MG63 (cell line): ENCODE measurements at places on chromosomes 1 and 21. TPM values are rescaled to one million over a fixed set of nuclear protein-coding genes. Genes with fewer than 3 reads are reported as not detected.

LCE2B gene
- not detected in 2 replicates for total RNA-seq

- no peak for DNase-seq
Measured at GRCh38 chr1:205256951-205257625, 29.3 kb downstream of the TMCC2 start.

GRCh38 chr1:72942008-72942407 is 659.7 kb upstream of the NEGR1 start:
- no peak for DNase-seq

GRCh38 chr1:173903827-173904531 is 13.1 kb downstream of the SERPINC1 start:
- no peak for DNase-seq

GRCh38 chr1:4650481-4650880 is 3.9 kb upstream of the AJAP1 start:
- DNase-seq = peak; percentile 88

DNA sequence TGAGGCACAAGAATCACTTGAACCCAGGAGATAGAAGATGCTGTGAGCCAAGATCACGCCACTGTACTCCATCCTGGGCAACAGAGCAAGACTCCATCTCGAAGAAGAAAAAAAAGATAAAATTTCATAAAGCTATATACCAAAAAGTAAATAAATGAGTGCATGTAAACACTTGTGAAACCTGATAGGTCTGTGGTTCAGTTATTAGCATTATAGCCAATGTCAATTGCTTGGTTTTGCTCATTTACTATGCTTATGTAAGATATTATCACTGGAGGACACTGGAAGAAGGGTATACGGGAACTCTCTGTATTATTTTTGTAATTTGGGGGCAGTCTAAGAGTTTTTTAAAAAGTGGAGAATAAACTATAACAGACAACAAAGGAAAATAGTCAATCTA is 17.7 kb upstream of the TAL1 start:
- no peak for DNase-seq

GRCh38 chr1:167708940-167709389 is 12.8 kb upstream of the MPZL1 start:
- no peak for DNase-seq

DNA sequence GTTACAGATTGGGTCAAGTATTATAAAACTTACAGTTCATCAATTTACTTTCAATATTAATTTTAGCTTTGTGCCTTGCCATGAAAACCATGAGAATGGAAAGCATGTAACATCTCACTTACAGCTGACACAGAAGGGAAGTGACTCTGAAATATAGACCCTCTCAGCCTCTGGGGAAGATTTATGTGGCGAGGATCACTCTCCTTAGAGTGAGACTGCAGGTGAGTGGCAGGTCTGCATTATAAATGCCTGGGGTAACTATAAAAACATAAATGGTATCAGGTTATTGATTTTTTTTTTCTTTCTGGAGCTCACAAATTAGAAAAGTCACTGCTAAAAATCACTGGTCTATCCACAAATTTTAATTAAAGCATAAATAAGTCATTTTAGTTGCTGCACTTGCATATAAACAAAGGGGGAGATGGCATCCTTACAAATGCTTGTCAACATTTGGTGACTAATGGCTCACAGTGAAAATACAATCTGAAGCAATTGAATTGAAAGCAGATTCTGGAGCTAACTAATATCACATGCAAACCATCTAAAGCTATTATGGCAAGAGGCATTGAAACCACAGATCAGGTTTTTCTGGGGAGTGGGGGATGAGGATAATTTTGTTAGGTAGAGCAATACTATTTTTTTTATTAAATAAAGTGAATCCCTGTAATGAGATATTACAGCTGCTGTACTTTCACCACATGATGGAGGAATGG is 200.9 kb downstream of the TM2D1 start:
- DNase-seq = no peak

GRCh38 chr1:19559641-19560040 is 74.3 kb upstream of the CAPZB start:
- no peak for DNase-seq
